Activated CD4-positive, alpha-beta T cell treated with anti-CD3 and anti-CD28 coated beads, Interleukin-2, amount 10 ng/mL, durations not matched to agents 24 days and 14 days (primary cell): ENCODE measurements at places on chromosomes 5 and 9. TPM values are rescaled to one million over a fixed set of nuclear protein-coding genes. Genes with fewer than 3 reads are reported as not detected.

The CBY3 gene
- 0.45 and 0.63 TPM in 2 replicates for total RNA-seq

The SPAAR gene
- total RNA-seq: not detected in 2 replicates

DNA sequence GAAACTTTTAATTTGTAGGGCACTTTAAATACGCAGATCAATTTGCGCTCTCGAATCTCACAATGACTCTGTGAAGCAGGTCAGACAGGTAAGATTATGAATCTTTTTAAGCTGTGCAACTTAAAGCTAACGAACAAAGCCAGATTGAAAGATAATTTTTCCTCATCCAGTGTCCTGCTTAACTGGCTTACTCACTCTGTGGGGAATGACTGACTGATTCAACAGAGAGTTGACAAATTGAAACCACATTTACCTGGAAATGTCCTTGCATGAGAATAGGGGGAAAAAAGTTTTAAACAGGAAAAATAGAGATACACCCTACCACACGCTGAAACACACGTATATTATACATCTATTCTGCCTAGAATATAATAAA is 187.9 kb downstream of the MAN2A1 start:
- no peak for DNase-seq
- no peaks in the 10 kb centered on the region for H3K27me3 ChIP-seq
- H3K4me1 ChIP-seq: peaks cover 18% of the 10 kb centered on the region
- no peak overlapping the region for H3K4me3 ChIP-seq
- H3K27ac ChIP-seq: no peak overlapping the region

GRCh38 chr5:115544043-115544435 is 536 bp downstream of the FEM1C start:
- peak; percentile 88 for DNase-seq
- peaks cover 43% of the 10 kb centered on the region for H3K4me1 ChIP-seq
- H3K27ac ChIP-seq: peak overlapping the region; percentile 100

GRCh38 chr5:80072103-80073073 is 37.2 kb downstream of the THBS4 start:
- H3K27me3 ChIP-seq: no peaks in the 10 kb centered on the region
- no peak for DNase-seq
- peaks cover 4% of the 10 kb centered on the region for H3K4me1 ChIP-seq
- no peaks in the 10 kb centered on the region for H3K36me3 ChIP-seq

GRCh38 chr5:157518963-157519362 is 56.6 kb downstream of the ADAM19 start:
- peaks cover 64% of the 10 kb centered on the region for H3K36me3 ChIP-seq
- H3K4me3 ChIP-seq: no peak overlapping the region
- H3K27ac ChIP-seq: peak overlapping the region; percentile 51
- peaks cover 61% of the 10 kb centered on the region for H3K4me1 ChIP-seq
- H3K27me3 ChIP-seq: no peaks in the 10 kb centered on the region

DNA sequence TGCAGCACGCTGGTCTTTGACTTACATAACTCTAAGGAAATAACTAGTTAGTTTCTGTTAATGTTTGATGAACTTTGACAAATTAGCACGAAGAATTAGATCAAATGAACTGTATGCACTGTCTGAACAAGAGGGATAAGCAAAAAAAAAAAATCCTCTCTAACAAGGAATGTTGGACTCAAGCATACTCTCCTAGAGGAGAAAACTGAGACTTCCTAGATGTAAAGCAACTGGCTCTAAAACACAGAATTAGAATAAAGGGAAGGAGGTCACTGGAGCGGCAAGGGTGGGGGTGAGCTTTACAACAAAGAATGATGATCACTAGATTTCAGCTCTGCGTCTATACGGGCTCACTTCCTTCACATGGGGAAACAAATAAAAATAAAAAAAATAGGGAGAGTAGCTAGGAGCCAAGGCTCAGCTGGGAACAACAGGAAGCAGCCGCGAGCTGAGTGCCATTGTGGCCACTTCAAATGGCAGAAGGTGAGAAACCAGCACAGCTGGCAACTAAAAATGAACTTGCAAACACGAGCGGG is 48.7 kb upstream of the CEMIP2 start:
- H3K4me3 ChIP-seq: no peak overlapping the region
- peaks cover 9% of the 10 kb centered on the region for H3K4me1 ChIP-seq
- H3K27me3 ChIP-seq: peaks cover 2% of the 10 kb centered on the region
- no peaks in the 10 kb centered on the region for H3K36me3 ChIP-seq
